Skin of body (tissue), 3 donors: ENCODE measurements at places on chromosomes 2 and 18. TPM values are rescaled to one million over a fixed set of nuclear protein-coding genes. Genes with fewer than 3 reads are reported as not detected.

RAMP1 gene
- 12.5 TPM for total RNA-seq

VAMP8 gene
- total RNA-seq: 32.4 TPM

SERPINB13 gene
- 21.2 TPM for total RNA-seq

CFAP65 gene
- not detected for total RNA-seq

FKBP1B gene
- total RNA-seq: 3.3 TPM

CHST9 gene
- 0.39 TPM for total RNA-seq

RFX8 gene
- total RNA-seq: 1.2 TPM

INHBB gene
- total RNA-seq: 7.1 TPM

MROH2A gene
- 0.49 TPM for total RNA-seq

SCYGR4 gene
- 0.89 TPM for total RNA-seq

CBLN2 gene
- total RNA-seq: 2.0 TPM

SETBP1 gene
- total RNA-seq: 24.1 TPM

UGT1A6 gene
- 3.0 TPM for total RNA-seq

C2orf69 gene
- 10.8 TPM for total RNA-seq

MPP4 gene
- total RNA-seq: 0.59 TPM

APCDD1 gene
- total RNA-seq: 125 TPM

PLEK gene
- 12.8 TPM for total RNA-seq

SLC30A3 gene
- total RNA-seq: 0.10 TPM

CXCR1 gene
- 2.1 TPM for total RNA-seq

CD28 gene
- total RNA-seq: 5.5 TPM

CELF4 gene
- total RNA-seq: 0.69 TPM

POTEI gene
- total RNA-seq: 0.10 TPM

SCYGR5 gene
- total RNA-seq: not detected

ELOA2 gene
- not detected for total RNA-seq

ANTXR1 gene
- 110 TPM for total RNA-seq

IWS1 gene
- 36.2 TPM for total RNA-seq

KCNE4 gene
- 5.4 TPM for total RNA-seq

KIF1A gene
- 0.89 TPM for total RNA-seq

CAVIN2 gene
- total RNA-seq: 23.0 TPM

RND3 gene
- total RNA-seq: 92.8 TPM

REG3G gene
- total RNA-seq: not detected

CRYGD gene
- not detected for total RNA-seq

MOGAT1 gene
- 2.5 TPM for total RNA-seq

NOSTRIN gene
- 9.4 TPM for total RNA-seq

LIPG gene
- total RNA-seq: 8.1 TPM

RTP5 gene
- not detected for total RNA-seq

SLC4A5 gene
- 2.1 TPM for total RNA-seq

MLPH gene
- total RNA-seq: 6.5 TPM
